ENCODE measurements at places on chromosomes 1 and 21.

GRCh38 chr1:69994241-69994640 lies 211.1 kb downstream of the LRRC40 start:
- no peak for DNase-seq

- DNase-seq = no peak
Measured at GRCh38 chr1:226754793-226755533, 15.9 kb upstream of the ITPKB start.

GRCh38 chr1:209900734-209901133 lies 37.3 kb upstream of the SYT14 start:
- no peak for DNase-seq

GRCh38 chr1:202283379-202283844 lies 58.3 kb downstream of the UBE2T start:
- peak; percentile 5 for DNase-seq

GRCh38 chr1:48329486-48329885 lies 107.0 kb downstream of the SLC5A9 start:
- no peak for DNase-seq

DNA sequence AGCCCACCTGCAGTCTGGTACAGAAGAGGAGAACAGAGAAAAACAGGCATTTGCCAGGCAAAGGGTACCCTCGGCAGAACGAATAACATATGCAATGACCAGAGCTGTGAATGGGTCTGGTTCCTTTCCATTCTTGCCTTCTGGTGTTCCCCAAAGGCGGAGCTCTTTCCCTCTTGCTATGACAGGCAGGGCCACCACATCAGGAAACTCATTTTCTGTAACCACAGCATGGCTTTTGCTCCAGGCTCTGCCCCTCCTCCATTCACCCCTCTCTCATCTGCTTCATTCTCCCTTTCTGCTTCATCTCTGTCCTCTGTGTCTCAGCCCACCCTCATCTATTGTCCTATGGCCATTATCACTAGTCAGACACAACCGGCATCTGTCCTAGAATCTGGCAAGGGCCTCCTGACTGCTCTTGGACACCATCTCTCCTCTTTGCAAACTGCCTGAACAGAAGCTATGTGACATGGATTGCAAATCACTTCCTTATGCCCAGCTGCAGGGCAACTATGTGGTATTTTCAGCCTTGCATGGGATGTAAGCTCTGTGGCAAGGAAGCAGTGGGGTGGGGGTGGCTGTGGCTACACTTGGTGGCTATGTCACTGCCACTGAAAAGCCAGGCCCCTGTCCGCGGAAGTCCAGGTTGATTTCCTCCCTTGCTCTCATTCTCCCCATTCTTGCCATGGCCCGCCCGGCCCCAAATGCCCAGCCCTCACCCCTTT lies 78.8 kb upstream of the ABCD3 start:
- no peak for DNase-seq

DNA sequence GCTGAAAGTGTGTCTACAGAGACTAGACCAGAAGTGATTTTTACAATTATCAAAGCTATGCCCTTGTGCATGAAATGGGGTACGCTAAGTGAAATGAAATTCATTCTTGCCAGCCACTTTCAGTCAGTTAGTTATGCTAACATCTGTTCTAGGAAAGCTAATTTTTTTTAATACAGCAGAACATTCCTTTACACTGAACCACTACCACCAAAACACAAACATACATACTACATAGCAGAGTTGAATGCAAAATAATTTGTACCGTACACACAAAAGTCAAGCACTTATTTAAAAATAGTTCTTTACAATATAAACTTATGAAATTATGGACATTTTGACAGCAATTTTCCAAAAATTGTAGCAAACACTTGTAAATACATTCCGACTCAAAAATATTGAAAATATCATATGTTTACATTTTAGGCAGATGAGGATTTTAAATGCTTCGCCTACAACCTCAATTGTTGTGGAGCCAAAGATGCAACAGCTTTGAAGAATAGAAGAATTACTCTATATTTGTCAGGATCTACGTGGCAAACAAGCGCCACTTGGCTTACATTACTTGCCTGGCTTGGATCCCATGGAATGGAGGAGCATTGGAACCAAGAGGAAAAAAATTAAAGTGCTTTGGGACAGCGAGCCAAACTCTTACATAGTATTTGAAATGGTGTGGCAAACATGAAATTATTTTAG lies 30.6 kb downstream of the WLS start:
- DNase-seq = no peak

- no peak for DNase-seq
Measured at GRCh38 chr1:109653306-109653705, 2.6 kb upstream of the GSTM4 start.

GRCh38 chr21:33964706-33965325 lies 49.2 kb upstream of the ATP5PO start:
- no peak for DNase-seq

DNA sequence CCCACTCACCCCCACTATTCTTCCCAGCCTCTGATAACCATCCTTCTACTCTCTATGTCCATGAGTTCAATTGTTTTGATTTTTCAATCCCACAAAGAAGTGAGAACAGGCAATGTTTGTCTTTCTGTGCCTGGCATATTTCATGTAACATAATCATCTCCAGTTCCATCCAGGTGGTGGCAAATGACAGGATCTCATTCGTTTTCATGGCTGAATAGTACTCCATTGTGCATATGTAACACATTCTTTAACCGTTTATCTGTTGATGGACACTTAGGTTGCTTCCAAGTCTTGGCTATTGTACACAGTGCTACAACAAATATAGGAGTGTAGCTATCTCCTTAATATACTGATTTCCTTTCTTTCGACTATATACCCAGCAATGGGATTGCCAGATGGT lies 169.3 kb upstream of the NFIA start:
- no peak for DNase-seq

DNA sequence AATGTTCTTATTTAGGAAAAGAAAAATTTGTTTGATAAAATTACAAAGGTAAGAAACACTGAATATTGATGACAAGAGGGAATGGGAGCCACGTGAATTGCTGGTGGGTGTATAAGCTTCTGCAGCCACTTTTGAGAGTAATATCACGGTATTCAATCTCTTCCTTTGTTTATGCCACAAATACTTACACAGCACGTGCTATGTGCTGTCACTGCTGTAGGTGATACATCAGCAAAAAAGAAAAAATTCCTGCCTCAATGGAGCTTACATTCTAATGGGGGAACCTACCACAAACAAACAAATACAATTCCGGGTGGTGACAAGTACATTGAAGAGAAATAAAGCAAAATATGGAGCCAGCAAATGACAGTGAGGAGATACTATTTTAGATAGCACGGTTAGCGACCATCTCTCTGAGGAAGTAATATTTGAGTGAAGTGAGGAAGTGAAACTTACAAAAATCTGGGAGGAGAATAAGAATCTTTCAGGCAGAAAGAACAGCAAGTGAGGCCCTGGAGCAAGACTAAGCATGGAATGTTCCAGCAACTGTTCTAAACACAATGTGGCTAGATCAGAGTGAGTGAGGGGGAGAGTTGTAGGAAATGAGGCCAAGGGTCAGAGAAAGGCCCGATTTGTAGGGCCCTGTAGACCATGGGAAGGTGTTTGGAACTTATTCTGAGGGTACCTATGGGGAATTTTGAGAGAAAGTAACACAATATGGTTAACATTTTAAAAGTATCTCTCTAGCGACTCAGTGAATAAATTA lies 2.6 kb upstream of the FCRLB start:
- DNase-seq = no peak

DNA sequence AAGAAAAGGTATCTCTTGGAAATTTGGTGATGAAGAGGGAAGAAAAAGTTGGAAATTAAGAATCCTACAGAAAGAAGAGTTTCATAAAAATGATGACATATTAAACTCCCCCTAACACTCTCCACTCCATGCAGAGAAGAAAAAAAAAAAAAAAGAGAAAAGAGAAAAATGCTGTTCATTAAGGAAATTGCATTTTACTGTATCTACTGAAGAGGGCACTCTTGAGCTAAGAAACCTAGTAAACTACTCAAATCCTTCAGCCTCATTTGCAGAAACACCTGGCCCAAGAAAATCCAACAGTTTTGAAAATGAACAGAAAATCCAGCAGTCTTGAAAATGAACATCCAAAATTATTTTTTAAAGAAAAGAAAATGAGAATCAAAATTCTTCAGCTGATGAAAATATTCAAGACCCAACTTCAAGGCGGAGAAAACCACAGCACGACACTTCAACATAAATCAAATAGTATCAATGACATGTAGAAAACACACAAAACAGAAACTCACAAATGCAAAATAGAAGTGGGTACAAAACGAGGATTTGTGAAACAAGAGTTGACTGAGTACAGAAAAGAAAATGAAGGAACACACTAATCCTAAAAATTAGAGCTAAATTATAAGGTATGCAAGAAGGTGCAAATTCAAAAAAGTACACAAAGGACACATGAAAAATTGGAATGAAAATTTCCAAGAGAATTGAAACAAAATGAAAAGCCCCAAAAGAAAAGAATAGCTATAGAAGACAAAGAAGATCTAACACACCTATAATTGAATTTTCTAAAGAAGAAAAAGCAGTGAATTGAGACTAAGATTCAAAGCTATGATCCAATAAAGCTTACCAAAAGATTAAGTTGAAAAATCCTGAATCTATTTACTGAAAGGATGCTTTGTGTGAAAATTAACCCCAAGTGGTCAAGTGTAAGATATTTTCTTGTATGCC lies 73.2 kb upstream of the DNAJC6 start:
- DNase-seq = peak; percentile 45

GRCh38 chr21:43302062-43302700 lies 124.8 kb downstream of the SIK1 start:
- no peak for DNase-seq

GRCh38 chr1:184629266-184629665 lies 125.4 kb downstream of the EDEM3 start:
- DNase-seq = no peak

DNA sequence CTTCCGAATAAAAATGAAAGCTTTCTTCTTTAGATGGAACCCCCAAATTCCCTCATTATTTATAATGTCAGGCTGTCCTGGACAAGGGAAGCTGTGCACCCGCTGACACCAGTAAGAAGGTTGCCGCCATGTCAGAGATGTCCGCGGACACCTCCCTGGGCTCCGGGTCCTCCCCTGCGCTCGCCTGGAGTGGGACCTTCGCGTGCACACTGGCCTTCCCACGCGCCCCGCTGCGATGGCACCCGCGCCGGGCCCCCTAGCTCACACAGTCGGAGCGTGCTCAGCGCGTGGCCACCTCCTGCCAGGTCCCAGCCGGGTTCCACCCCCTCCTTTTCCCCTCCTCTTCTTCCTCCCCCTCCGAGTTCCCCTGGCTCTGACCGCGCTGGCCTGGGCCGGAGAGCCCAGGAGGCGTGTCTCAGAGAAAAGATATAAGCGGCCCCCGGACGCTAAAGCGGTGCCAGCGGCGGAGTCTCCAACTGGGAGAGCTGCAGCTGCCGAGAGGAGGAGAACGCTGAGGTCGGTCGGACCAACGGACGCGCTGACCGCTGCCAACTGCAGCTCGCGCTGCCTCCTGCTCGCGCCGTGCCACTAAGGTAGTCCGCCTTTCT lies at the start of gene G0S2:
Gene G0S2, plus strand, starts transcription at position 456 of the 608 bp plus-strand sequence. CDS start 273 bp downstream, outside the sequence.
- DNase-seq = peak; percentile 76

GRCh38 chr1:28894785-28895184 lies 19.6 kb upstream of the EPB41 start:
- no peak for DNase-seq

DNA sequence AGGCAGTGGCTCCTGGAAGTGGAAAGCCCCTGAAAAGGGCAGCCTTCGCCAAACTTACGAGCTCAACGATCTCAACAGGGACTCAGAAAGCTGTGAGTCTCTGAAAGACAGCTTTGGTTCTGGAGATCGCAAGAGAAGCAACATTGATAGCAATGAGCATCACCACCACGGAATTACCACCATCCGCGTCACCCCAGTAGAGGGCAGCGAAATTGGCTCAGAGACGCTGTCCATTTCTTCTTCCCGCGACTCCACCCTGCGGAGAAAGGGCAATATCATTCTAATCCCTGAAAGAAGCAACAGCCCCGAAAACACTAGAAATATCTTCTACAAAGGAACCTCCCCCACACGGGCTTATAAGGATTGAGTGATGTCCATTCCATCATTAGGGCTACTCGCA lies 42.4 kb downstream of the PLPPR4 start:
- no peak for DNase-seq

DNA sequence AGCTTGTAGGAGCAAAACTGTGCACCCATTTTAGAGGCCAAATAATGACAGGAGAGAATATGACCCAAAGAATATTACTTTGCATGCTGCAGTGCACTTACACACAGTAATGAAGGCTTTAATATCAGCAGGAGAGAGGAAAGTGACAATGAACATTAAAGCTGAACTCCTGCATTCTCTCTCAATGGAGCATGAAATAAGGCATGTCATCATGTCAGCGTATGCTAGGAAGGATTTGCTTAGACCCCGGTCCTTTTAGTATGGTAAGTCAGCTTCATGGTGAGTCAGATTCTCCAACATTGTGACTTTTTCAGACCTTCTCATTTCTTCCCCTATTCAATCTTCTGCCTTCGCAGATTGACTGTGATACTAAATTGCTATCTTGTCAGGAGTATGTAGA lies 210.7 kb upstream of the TMPRSS15 start:
- no peak for DNase-seq

GRCh38 chr1:93180723-93181613 lies at the start of gene CCDC18:
CCDC18 (plus strand) TSS chr1:93180724; CDS start chr1:93183362, 2,638 bp downstream.
- peak; percentile 63 for DNase-seq

- DNase-seq = peak; percentile 71
Measured at GRCh38 chr1:210328746-210329503, at the start of gene HHAT. HHAT (plus strand) TSS chr1:210328902; CDS start chr1:210348976, 20,074 bp downstream.

- no peak for DNase-seq
Measured at GRCh38 chr1:10635085-10635896, 160.5 kb downstream of the PEX14 start.

DNA sequence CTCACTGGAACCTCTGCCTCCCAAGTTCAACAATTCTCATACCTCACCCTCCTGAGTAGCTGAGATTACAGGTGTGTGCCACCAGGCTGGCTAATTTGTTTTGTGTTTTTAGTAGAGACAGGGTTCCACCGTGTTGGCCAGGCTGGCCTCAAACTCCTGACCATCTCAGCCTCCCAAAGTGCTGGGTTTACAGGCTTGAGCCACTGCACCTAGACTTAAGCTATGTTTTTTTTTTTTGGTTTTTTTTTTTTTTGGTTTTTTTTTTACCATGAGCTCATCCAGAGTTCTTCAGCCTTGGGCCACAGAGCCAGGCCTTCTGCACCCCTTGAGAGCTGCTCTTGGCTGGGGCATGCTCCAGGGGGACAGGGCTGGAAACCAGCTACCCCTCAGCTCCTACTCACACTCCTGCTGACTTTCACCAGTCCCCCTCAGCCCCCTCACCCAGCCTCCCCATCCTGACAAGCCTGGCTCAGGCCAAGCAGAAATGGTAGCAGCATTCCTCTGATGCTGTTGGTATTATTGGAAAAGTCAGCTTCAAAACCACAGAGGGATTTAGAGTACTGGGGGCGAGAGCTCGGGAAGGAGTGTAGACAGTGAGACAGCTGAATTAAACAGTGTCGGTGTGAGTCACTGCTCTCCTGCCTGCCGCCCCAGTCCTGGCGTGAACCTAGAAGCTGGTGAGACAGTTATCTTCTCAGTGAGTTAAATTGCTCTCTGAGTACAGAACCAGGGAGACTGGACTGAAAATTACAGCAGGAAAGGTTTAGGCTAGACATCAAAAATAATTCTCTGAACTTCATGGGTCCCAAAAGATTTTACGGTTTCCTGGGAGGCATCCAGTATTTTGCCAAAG lies 63.7 kb downstream of the NAV1 start:
- DNase-seq = no peak

GRCh38 chr21:46139686-46140085 lies 15.7 kb downstream of the FTCD start:
- DNase-seq = no peak
